ENCODE measurements at places on chromosomes 11 and 22.
A peak's percentile ranks its signal among the peaks of the same experiment; 100 is the strongest.

DNA sequence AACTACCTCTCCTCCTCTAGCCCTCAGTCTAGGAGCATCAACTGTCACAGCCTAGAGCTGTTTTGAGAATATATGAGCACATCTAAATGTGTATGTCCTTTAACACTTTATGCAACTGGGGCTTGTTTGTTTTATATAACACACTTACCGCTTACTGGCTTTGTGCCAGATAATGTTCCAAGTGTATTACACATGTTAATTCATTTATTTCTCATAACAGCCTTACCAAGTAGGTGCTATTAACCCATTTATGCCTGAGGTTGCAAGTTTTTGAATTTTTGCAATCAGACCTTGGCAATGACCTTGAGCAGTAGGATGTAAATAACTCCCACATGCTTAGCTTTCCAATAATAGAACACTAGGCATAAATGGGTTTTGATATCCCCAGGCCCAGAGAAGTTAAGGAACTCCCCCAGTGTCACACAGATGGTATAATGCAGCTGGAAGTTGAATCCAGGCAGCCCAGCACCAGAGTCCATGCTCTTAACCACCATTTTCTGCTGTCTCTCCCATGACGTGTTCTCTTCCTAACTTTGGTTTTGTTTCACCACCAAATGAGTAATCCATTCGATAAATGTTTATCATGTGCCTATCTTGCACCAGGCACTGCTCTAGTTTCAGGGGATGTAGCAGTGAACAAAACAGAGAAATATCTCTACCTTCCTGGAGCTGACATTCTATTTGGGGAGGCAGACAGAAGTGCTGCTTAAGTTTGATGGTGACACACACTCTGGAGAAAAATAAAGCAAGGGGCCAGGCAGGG lies 23.1 kb downstream of the PRDM11 start:
- no peaks in the 10 kb centered on the region for H3K36me3 ChIP-seq
- H3K4me3 ChIP-seq = no peak overlapping the region
- no peaks in the 10 kb centered on the region for H3K4me1 ChIP-seq
- H3K27ac ChIP-seq = no peak overlapping the region
- DNase-seq = no peak
- H3K27me3 ChIP-seq = no peaks in the 10 kb centered on the region

- H3K27me3 ChIP-seq = no peaks in the 10 kb centered on the region
- DNase-seq = no peak
- peak overlapping the region; percentile 98 for H3K4me3 ChIP-seq
- peaks cover 28% of the 10 kb centered on the region for H3K4me1 ChIP-seq
- no peaks in the 10 kb centered on the region for H3K36me3 ChIP-seq
- H3K27ac ChIP-seq = no peak overlapping the region
Observed at GRCh38 chr11:66593303-66593635, 284 bp downstream of the CCS start.

GRCh38 chr22:27673839-27674238 lies 127.7 kb downstream of the MN1 start:
- peaks cover 10% of the 10 kb centered on the region for H3K4me1 ChIP-seq
- no peaks in the 10 kb centered on the region for H3K36me3 ChIP-seq
- H3K27ac ChIP-seq = no peak overlapping the region

GRCh38 chr11:132944569-132944944 lies 587.7 kb downstream of the OPCML start:
- no peak for DNase-seq
- H3K27me3 ChIP-seq = no peaks in the 10 kb centered on the region
- no peak overlapping the region for H3K4me3 ChIP-seq
- H3K4me1 ChIP-seq = no peaks in the 10 kb centered on the region

GRCh38 chr11:10540546-10540914 lies 457 bp downstream of the RNF141 start:
- no peak overlapping the region for H3K27ac ChIP-seq
- DNase-seq = no peak
- peaks cover 30% of the 10 kb centered on the region for H3K4me1 ChIP-seq
- peak overlapping the region; percentile 85 for H3K4me3 ChIP-seq
- no peaks in the 10 kb centered on the region for H3K27me3 ChIP-seq

- no peaks in the 10 kb centered on the region for H3K4me1 ChIP-seq
- no peak for DNase-seq
- H3K4me3 ChIP-seq = no peak overlapping the region
- no peaks in the 10 kb centered on the region for H3K27me3 ChIP-seq
Observed at GRCh38 chr22:40967111-40967760, 16.1 kb downstream of the RBX1 start.

DNA sequence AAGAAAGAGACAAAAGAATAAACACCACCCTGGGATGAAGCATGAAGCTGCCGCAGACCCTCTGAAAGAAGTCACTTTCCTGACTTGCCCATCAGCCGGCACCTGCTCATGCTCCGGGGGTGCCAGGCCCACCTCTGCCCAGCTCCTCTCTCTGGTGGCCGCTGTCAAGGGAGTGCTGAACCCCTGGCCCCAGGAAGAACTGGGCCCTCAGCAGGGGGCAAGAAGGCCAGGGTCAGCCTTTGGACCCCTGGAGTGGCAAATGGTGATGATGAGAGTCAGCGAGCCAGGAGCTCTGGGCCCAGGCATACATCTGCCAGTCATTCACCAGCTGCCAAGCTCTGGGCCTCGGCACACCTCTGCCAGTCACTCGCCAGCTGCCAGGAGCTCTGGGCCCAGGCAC lies 17.4 kb downstream of the TTLL8 start:
- H3K27me3 ChIP-seq = peaks cover 4% of the 10 kb centered on the region
- no peaks in the 10 kb centered on the region for H3K4me1 ChIP-seq
- no peak overlapping the region for H3K27ac ChIP-seq
- no peak for DNase-seq
- H3K36me3 ChIP-seq = no peaks in the 10 kb centered on the region

GRCh38 chr11:44761551-44761961 lies 34.8 kb downstream of the TSPAN18 start:
- H3K27me3 ChIP-seq = 0 out of 2 replicates have a peak, but pooled peaks cover 6% of the 10 kb centered on the region
- no peak overlapping the region for H3K4me3 ChIP-seq
- H3K4me1 ChIP-seq = no peaks in the 10 kb centered on the region
- DNase-seq = no peak
- no peaks in the 10 kb centered on the region for H3K36me3 ChIP-seq

DNA sequence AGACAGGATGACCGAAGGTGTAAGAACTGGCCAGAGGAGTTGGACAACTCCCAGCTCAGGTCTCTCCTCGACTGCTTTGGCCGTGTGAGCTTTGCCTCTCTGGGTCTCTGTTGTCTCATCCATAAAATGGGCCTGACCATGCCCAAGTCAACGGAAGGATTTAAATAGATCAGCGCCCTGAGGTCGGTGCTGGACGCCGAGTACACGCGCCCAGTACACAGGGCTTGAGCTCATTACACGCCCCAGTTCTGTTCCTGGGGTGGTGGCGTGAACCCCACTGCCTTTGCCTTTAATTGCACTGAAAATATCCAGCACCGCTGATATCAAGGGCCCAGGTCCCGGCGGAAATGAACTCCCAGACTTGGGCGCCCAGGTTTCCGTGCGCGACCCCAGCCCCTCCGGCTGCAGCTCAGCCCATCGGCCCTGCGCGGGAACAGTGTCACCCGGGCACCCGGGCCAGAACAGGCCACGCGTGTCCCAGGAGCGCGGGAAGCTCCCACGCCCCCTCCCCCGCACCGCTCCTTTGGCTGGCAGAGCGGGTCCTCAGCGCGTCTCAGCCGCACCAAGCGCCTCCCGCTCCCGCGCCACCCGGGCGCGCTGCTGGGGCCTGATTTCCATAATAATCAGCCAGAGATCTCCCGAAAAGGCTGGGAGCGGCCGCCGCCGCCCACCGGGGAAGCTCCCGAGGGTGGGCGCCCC lies 42.2 kb downstream of the CYTH4 start:
- no peak overlapping the region for H3K27ac ChIP-seq
- H3K36me3 ChIP-seq = no peaks in the 10 kb centered on the region
- DNase-seq = no peak
- no peaks in the 10 kb centered on the region for H3K4me1 ChIP-seq
- no peak overlapping the region for H3K4me3 ChIP-seq

GRCh38 chr22:30640361-30640760 lies 4.8 kb downstream of the SLC35E4 start:
- DNase-seq = no peak
- peaks cover 21% of the 10 kb centered on the region for H3K4me1 ChIP-seq
- no peaks in the 10 kb centered on the region for H3K36me3 ChIP-seq
- H3K4me3 ChIP-seq = no peak overlapping the region
- H3K27me3 ChIP-seq = no peaks in the 10 kb centered on the region

DNA sequence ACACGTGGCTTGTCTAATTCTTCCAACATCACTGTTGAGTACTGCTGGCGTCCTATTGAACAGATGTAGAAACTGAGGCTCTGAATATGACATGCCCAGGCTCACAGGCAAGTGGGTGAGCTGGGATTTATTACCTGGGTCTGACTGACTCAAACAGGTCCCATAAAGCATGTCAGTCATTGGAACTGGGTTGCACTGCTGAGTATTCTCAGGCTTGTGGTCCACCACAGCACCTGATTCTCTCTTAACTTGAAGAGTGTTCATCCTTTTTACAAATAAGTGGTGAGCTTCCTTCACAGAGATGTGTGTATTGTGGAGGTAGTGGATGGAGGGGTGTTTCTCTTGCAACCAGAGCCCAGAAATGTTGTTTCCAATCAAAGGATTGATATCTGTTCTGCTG lies 44.5 kb downstream of the SC5D start:
- peaks cover 42% of the 10 kb centered on the region for H3K4me1 ChIP-seq
- H3K4me3 ChIP-seq = no peak overlapping the region
- H3K27me3 ChIP-seq = no peaks in the 10 kb centered on the region
- no peaks in the 10 kb centered on the region for H3K36me3 ChIP-seq
- H3K27ac ChIP-seq = no peak overlapping the region
- DNase-seq = no peak

DNA sequence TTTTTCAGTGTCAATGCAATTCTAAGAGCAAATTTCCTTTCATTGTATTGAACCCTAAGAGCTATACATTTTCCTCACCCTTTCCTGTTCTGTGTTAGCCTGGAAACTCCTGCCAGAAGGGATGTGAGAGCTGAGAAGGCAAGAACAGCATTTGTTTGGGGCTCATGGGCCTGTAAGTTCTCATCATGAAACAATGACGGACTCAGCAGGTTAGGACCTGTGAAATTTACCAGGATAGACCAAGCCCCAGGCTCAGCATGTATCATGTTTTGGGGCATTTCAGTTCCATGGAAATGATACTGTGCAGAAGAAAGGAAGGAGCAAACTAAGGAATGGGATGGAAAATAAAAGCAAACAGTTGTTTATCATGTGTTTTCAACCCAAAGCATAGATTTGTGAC lies 41.6 kb downstream of the NTM start:
- no peaks in the 10 kb centered on the region for H3K36me3 ChIP-seq
- DNase-seq = no peak
- no peaks in the 10 kb centered on the region for H3K27me3 ChIP-seq
- no peak overlapping the region for H3K4me3 ChIP-seq

- peak; percentile 44 for DNase-seq
- no peak overlapping the region for H3K27ac ChIP-seq
Observed at GRCh38 chr11:68610452-68611116, 73.8 kb upstream of the GAL start.

DNA sequence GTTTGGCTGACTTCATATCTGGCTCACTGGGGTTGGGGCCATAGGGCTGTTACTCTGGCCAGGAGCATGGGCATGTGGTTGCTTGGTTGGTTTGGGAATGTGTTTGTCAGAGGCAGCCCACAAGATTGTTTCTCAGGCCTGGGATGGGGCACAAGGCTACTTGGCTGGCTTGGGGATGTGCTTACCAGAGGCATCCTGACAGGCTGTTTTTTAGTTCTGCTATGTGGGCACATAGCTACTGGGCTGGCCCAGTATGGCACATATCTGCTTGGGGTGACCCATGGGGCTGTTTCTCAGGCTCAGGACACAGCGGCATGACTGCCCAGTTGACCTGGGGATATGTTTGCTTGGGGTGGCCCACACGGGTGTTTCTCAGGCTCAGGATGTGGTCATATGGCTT lies 94.6 kb upstream of the PGR start:
- no peak overlapping the region for H3K4me3 ChIP-seq
- no peaks in the 10 kb centered on the region for H3K27me3 ChIP-seq
- no peaks in the 10 kb centered on the region for H3K36me3 ChIP-seq
- no peaks in the 10 kb centered on the region for H3K4me1 ChIP-seq
- no peak overlapping the region for H3K27ac ChIP-seq

- H3K27ac ChIP-seq = no peak overlapping the region
- H3K36me3 ChIP-seq = no peaks in the 10 kb centered on the region
- no peak for DNase-seq
- no peaks in the 10 kb centered on the region for H3K27me3 ChIP-seq
- no peaks in the 10 kb centered on the region for H3K4me1 ChIP-seq
Observed at GRCh38 chr11:116388146-116388545, 384.6 kb downstream of the BUD13 start.

DNA sequence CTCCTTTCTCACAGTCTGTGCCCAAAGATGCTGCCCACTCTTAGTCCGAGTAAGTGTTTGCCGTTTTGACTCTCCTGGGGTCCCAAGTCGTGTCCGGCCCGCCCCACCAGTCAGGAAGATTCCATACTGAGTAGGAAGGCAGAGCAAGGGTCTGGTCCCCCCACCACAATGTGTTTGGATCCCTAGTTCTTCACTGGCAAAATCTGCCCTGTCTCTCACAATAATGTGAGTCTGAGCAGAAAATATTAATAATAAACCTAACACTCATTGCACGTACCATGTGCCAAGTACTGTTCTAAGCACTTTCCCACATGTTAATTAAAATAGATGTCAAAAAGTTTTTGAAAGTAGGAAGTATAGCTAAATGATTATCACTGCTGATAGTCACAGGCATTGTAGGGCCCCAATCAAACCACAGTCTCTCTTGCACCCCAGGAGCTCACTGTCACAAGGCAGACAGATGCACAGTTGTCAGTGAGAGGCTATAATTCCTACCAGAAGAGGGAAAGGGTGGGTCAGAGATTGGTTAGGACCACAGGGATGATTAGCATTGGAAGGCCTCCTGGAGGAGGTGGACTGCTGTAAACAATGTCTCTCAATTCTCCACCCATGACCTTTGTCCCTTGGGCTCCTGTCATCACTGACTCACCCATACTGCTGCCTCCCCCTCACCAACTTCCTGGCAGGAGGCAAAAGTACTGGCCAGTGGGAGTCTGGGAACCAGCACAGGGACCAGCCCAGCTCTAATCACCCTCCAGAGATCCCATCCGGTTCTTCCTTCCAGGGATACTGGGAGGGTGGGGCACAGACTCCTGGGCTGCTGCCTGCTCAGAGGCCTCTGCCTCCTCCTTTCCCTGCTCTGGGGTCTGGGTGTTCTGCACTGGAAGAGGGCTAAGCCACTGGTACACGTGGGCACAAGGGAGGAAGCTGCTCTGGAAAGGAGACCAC lies 1.0 kb upstream of the POLD4 start:
- H3K27ac ChIP-seq = peak overlapping the region; percentile 100
- H3K36me3 ChIP-seq = peaks cover 9% of the 10 kb centered on the region
- no peaks in the 10 kb centered on the region for H3K27me3 ChIP-seq
- peak overlapping the region; percentile 68 for H3K4me3 ChIP-seq
- H3K4me1 ChIP-seq = peaks cover 86% of the 10 kb centered on the region

GRCh38 chr11:112581747-112582146 lies 321.1 kb upstream of the PLET1 start:
- no peaks in the 10 kb centered on the region for H3K36me3 ChIP-seq
- no peak for DNase-seq
- H3K27ac ChIP-seq = no peak overlapping the region
- peaks cover 15% of the 10 kb centered on the region for H3K4me1 ChIP-seq
- no peaks in the 10 kb centered on the region for H3K27me3 ChIP-seq
- no peak overlapping the region for H3K4me3 ChIP-seq

All from Karpas-422 (cell line).